ENCODE measurements at places on chromosomes 16 and 17. TPM values are rescaled to one million over a fixed set of nuclear protein-coding genes. Genes with fewer than 3 reads are reported as not detected.

Gene MRPL27
- total RNA-seq: 13.7 TPM

DNA sequence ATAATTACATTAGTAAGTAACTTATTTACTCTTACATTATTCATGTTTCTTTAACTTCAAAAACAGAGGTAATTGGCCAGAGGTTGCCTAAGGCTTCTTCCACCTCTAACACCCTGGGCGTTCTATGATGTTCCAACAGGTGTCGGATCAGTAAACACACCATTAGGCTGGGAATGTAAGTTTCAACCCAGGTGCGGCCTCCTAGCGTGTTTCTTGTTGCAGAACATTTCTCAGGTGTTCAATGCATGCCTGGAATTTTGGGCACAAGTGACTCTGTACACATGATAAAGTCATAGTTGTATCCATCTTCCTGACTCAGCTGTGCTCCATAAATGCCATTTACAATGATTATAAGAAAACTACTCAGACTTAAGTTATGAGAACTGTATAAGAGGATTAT, 1.0 kb downstream of the KRTAP2-2 start:
- H3K27ac ChIP-seq: no peak overlapping the region
- no peaks in the 10 kb centered on the region for H3K36me3 ChIP-seq

- peaks cover 1% of the 10 kb centered on the region for H3K27me3 ChIP-seq
- no peaks in the 10 kb centered on the region for H3K4me1 ChIP-seq
- H3K36me3 ChIP-seq: no peaks in the 10 kb centered on the region
- H3K4me3 ChIP-seq: no peak overlapping the region
Measured at GRCh38 chr17:55677446-55677845, 45.2 kb downstream of the TMEM100 start.

DNA sequence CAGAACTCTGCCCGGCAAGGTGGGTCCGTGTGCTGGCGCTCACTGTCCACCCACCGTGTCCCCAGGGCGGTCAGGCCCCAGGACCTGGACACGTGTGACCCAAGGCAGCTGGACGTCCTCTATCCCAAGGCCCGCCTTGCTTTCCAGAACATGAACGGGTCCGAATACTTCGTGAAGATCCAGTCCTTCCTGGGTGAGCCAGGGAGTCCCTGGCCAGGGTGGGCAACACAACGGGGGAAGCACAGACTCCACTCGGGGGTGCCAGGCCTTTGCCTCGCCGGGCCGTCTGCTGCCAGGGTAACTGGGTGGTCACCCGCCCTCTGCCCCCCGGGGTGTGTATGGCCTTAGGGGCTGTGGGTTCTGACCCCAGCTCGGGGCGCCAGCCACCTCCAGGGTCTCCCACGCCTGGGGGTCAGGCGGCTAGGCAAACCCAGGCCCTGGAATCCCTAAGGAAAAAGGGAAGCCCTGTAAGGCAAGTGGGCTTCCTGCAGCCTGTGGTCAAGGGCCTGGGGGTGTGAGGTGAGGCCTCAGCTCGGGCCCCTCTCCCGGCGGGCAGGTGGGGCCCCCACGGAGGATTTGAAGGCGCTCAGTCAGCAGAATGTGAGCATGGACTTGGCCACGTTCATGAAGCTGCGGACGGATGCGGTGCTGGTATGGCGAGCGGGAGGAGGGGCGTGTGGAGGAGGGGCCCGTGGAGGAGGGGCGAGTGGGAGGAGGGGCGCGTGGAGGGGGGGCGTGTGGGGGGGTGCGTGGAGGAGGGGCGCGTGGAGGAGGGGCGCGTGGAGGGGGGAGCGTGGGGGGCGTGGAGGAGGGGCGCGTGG, 6.5 kb downstream of the MSLN start:
- H3K4me1 ChIP-seq: no peaks in the 10 kb centered on the region
- H3K4me3 ChIP-seq: no peak overlapping the region
- DNase-seq: no peak
- H3K27ac ChIP-seq: no peak overlapping the region
- H3K27me3 ChIP-seq: peaks cover 2% of the 10 kb centered on the region

DNA sequence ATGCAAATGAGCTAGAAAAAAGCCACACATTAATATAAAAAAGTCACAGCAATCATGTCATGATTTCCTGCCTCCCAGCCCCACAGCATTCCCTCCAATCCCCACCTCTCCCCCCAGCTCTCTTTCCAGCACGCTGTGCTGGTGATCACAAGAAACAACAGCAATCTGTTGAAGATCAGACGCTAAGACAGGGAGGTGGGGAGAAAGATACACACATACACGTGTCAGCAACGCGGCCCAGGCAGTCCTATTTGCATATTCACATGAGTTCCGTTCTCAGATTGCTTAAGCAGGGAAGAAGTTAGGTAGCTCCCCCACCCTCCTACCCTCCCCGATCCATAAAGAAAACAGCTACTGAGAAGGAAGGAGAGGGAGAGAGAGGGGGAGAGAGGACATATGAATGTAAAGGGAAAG, 405.5 kb upstream of the PSMD7 start:
- no peak for DNase-seq
- H3K4me3 ChIP-seq: no peak overlapping the region
- H3K27ac ChIP-seq: no peak overlapping the region
- H3K27me3 ChIP-seq: peaks cover 11% of the 10 kb centered on the region
- H3K4me1 ChIP-seq: no peaks in the 10 kb centered on the region

DNA sequence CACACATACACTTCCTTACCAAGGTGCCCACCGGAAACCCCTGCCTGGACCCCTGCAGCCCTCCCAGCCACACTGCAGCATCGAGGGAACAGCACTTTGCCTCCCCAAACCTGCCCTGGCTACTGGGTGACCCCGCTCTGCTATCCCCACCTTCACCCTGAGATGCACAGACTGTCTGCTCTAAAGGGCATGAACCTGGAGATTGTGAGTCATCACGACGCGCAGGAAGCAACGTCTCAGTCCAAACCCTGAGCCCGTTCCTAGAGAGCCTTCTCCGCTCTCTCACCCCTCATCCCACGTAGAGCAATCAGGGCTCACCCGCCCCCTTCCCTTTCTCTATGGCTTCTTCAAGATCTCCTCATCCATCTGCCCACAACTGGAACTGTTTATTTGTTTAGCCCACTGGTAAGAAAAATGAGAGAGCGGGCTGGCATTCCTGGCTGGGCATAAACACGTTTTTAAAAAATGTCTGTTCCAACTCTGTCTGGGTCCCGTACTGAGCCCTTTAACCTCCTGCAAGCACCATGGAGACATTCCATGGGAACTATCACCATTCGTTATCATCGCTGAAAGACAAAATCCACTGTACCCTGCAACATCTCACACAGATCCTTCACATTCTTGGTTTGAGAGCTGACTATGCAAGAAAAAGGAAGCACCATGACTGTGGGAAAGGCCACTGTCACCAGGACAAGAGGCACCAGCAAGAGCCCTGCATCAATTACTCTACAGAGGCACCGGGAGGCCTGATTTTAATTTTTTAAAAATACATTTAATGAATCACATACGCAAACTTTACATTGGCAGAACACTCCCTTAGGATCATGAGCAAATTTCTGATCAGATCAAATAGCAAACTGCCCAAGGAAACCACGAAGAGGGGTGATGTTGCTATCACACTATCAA, 28.2 kb downstream of the ZFHX3 start:
- no peak overlapping the region for H3K4me3 ChIP-seq
- no peak for DNase-seq
- no peaks in the 10 kb centered on the region for H3K27me3 ChIP-seq
- no peaks in the 10 kb centered on the region for H3K36me3 ChIP-seq

DNA sequence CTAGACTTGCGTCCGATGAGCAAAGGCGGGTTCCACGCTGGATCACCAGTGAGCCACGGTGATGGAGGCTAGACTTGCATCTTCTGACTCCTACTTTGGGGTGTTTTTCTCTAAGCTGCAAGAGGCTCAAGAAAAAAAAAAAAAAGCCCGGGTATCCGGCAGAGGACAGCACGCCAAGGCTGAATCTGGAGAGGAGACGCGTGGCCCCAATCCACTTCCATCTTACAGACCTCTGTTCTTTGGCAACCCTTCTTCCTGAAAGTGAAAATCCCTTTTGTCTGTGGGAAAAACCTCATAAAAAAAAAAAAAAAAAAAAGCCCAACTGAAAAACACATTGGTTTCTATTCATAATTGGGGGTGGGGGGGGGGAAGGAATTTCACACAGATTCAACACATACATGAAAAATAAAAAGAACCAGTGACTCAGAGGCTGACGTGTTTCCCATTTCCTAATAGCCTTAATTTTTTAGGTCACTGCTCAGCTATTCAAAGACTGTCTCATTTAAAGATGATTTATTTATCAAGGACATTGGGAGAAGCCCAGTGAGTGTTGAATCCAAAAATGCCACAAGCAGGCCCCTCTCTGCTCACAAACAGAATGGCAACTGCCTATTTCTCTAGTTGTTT, 258.3 kb downstream of the FOXL1 start:
- H3K4me1 ChIP-seq: no peaks in the 10 kb centered on the region
- no peaks in the 10 kb centered on the region for H3K36me3 ChIP-seq
- no peak overlapping the region for H3K27ac ChIP-seq
- no peak for DNase-seq
- H3K4me3 ChIP-seq: no peak overlapping the region

DNA sequence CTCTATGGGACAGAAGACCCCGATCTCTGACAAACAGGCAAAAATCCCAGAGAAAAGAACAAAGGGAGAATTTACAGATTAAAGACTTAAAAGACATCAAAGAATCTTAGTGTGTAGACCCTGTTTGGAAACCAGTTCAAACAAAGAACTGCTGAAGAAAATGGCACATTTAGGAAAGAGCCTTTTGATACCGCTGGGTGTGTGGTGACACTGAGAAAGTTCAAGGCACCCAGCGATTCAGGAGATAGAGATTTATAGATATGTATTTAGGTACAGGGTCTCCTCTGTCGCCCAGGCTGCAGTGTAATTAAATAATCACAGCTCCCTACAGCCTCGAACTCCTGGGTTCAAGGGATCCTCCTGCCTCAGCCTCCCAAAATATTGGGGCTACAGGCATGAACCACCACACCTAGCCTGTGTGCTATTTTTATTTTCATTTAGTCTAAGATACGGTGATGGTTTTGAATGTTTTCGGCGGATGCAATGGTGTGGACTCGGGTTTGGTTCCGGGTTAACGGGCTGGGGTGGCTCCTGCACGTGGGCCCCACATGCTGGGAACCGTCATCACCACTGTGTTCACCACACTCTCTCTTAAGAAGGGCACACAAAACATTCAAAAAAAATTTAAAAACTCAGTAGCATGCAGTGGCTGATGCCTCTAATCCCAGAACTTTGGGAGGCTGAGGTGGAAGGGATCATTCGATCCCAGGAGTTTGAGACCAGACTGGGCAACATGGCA, 114.0 kb downstream of the ZNF778 start:
- H3K27me3 ChIP-seq: no peaks in the 10 kb centered on the region
- no peak for DNase-seq
- peaks cover 82% of the 10 kb centered on the region for H3K4me1 ChIP-seq
- peaks cover 6% of the 10 kb centered on the region for H3K36me3 ChIP-seq
- H3K4me3 ChIP-seq: no peak overlapping the region
- H3K27ac ChIP-seq: no peak overlapping the region

GRCh38 chr17:44965481-44966234, 2.4 kb downstream of the C1QL1 start:
- DNase-seq: no peak
- no peak overlapping the region for H3K27ac ChIP-seq
- H3K27me3 ChIP-seq: peaks cover 60% of the 10 kb centered on the region
- H3K4me1 ChIP-seq: peaks cover 42% of the 10 kb centered on the region

- no peak overlapping the region for H3K27ac ChIP-seq
- no peak for DNase-seq
- no peaks in the 10 kb centered on the region for H3K27me3 ChIP-seq
- no peak overlapping the region for H3K4me3 ChIP-seq
- peaks cover 73% of the 10 kb centered on the region for H3K36me3 ChIP-seq
- H3K4me1 ChIP-seq: no peaks in the 10 kb centered on the region
Measured at GRCh38 chr17:31357091-31357490, 34.4 kb upstream of the RAB11FIP4 start.

GRCh38 chr16:81544261-81544660, 99.7 kb downstream of the CMIP start:
- no peaks in the 10 kb centered on the region for H3K27me3 ChIP-seq
- no peaks in the 10 kb centered on the region for H3K36me3 ChIP-seq
- peaks cover 49% of the 10 kb centered on the region for H3K4me1 ChIP-seq
- no peak overlapping the region for H3K27ac ChIP-seq
- H3K4me3 ChIP-seq: no peak overlapping the region
- DNase-seq: no peak

DNA sequence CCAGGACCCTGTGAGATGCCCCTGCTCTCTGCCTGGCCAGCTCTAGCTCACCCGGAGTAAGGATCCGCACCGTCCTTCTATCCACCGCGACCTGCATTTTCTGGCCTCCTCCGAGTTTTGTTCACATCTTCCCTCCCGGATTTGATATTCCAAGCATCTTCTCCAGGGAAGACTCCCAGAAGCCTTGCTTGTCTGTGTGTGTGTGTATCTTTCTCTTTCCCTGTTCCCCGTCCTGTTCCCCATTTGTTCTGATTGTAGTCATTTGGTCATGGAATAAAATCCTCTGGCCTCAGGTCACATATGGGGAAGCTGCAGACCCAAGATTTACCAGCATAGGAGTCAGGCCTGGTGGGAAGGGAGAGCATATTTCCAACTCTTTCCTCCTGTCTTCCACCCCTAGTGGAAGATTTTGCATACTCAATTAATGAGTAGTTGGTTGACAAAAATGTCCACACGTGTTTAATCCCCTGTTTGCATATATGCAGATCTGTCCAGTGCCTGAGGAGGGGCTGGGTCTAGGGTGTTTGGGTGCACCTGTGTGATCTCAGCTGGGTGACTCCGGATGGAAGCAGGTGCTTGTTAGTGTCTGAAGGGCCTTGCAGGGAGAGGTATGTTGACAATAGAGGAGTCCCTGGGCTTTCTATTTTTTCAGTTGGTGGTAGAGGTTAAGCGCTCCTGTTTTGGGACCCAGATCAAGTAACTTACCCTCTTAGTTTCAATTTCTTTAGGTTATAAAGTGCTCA, 1.9 kb downstream of the PRAC1 start:
- H3K36me3 ChIP-seq: no peaks in the 10 kb centered on the region
- H3K27me3 ChIP-seq: peaks cover 98% of the 10 kb centered on the region
- H3K4me1 ChIP-seq: peaks cover 58% of the 10 kb centered on the region

DNA sequence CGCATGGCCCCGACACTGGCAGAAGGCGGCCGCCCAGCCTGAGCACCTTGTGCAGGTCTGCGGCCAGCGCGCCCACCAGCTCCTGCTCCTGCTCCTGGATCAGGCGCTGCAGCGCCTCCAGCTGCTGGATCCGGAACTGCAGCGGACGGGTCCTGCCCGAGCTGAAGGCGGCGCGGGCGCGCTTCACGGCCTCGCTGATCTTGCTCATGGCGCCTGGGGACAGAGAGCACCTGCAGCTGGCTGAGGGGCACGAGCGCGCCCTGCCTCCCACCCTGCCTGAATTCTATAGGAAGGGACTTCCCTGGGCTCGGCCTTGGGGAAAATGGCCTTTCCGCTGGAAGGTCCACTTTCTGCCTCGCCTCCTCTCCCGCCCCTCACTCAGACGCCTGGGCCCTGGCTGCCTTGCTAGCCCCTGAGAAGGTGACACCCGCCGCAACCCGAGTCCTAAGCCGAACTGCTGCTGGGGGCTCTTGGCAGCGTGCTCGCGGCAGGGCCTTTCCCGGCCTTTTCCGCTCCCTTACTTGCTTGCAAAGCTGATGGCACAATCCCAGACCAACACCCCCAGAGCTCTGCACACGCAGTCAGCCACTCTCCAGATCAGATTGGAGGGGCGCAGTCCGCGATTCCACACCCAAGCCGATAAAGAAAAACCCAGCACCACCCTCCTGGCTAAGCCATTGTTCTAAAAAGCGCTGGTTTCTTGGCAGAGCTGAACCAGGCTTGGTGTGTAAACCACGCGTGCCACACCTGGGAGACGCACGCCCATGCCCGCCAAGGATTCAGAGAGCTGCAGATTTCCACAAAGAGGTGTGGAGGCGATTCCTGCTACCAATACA, 3.0 kb downstream of the ALDH3A1 start:
- peak; percentile 82 for DNase-seq
- no peaks in the 10 kb centered on the region for H3K27me3 ChIP-seq
- H3K27ac ChIP-seq: no peak overlapping the region

Data from CD4-positive, alpha-beta T cell (primary cell).